ENCODE measurements at places on chromosomes 1 and 21.

- DNase-seq: no peak
Observed at GRCh38 chr1:21762022-21762404, 20.9 kb downstream of the USP48 start.

DNA sequence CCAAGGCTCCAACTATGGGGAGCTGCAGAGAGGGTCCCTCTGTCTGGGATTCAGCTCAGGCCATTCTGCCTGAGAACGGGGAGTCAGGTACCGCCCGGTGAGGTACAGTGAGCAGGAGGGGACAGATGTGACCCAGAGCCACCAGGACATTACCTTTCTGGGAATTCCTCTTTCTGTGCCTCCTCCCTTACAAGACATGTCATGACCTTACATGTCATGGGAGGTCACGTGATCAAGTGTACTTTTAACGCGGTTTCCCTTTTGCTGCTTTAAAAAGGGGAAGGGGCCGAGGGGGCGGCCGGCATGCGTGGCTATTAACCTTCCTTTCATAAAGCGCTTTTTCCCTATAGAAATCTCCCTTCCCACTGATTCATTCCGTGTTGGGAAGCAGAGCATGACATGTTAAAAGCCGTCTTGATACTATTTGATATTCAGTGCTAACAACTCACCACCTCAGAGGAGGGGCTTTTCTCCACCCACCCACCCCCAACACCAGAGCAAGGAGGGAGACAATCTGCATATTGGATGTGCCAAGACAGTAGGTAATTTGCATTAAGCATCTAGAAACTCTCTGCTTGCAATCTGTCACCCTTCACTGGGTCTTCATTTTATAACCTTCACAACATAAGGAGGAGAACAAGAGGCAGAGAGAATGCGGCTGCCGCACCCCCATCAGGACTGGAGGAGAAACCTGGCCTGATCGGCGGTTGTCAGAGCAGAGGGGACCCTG is 113.6 kb upstream of the VAMP3 start:
- no peak for DNase-seq

DNA sequence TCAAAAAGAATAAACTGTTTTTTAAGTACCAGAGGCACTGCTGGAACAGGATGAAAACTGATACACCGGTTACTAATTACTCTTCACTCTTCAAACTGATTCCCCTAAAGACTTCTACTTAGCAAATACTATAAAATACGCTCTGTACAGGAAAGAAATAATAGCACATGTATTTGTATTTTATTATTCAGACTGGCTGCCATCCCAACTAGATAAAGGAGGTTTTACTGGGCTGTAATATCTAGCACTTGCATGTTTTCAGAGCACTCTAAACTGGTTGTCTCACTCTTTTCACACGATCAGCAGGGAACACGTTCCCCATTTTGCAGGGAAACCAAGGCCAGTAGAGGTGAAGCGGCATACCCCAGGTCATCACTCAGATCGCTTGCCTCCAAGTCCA is 9.2 kb downstream of the SMIM12 start:
- DNase-seq: no peak

- peak; percentile 31 for DNase-seq
Observed at GRCh38 chr1:25922971-25923552, 16.8 kb upstream of the STMN1 start.

GRCh38 chr21:34889320-34889675 is 159.8 kb downstream of the RUNX1 start:
- peak; percentile 47 for DNase-seq

GRCh38 chr1:234724516-234725176 is 114.7 kb upstream of the IRF2BP2 start:
- no peak for DNase-seq

DNA sequence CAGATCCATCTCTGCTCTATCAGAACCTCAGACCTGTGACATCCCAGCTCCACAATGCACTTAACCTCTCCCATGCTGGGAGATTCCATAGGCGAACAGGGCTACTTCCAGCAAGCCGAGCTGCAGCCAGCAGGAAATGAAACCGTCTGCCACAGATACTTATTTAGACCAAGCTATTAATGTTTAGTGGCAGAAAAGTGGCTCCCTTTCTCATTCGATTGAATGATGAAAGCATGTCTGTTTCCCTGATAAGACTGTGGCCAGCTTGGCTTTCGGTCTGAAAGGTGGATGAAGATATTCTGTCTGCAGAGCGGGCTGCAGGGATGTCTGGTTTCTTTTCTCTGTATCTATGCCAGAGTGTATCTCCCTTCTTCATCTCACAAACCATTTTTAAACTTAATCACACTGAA is 146.4 kb downstream of the GREM2 start:
- peak; percentile 30 for DNase-seq

- no peak for DNase-seq
Observed at GRCh38 chr1:94832446-94832845, 12.3 kb downstream of the SLC44A3 start.

GRCh38 chr1:208834381-208835096 is 590.4 kb upstream of the PLXNA2 start:
- DNase-seq: no peak

DNA sequence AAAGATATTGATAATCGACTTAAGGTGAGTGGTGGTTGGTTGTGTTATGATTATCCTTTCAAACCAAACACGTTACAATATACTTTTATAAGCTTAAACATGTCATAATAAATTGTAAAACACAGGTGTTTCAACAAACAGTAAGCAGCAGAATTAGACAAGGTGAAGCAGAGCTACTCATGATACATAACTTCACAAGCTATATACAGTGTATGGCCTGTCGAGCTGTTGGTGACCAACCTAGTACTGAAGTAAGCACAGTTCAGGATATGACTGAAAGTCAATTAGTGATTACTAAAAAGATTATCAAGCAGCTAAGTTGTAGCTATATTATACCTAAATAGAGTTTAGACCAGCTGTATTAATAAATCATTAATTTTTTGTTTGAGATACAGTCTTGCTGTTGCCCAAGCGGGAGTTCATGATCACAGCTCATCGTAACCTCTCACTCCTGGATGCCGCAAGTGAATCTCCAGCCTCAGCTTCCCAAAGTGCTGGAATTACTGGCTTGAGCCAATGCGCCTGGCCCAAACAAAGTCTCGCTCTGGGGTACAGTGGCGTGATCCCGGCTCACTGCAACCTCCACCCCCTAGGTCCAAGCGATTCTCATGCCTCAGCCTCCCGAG is 148.1 kb downstream of the EIF4G3 start:
- no peak for DNase-seq

DNA sequence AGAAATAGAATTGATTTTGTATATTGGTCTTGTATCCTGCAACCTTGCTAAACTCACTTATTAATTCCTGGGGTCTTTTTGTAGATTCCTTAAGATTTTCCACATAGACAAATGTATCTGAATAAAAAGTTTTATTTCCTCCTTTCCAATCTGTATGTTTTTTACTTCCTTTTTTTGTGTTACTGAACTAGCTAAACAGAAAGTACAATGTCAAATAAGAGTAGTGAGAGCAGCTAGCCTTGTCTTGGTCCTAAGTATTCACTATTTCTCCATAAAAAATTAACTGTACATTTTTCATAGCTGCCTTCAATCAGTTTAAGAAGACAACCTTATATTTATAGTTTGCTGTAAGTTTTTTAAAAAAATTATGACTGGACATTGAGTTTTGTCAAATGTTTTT is 74.9 kb downstream of the FASLG start:
- DNase-seq: no peak

- no peak for DNase-seq
Observed at GRCh38 chr1:147912553-147912952, 10.0 kb downstream of the GJA8 start.

- DNase-seq: no peak
Observed at GRCh38 chr1:168338589-168339503, 58.2 kb downstream of the TBX19 start.

DNA sequence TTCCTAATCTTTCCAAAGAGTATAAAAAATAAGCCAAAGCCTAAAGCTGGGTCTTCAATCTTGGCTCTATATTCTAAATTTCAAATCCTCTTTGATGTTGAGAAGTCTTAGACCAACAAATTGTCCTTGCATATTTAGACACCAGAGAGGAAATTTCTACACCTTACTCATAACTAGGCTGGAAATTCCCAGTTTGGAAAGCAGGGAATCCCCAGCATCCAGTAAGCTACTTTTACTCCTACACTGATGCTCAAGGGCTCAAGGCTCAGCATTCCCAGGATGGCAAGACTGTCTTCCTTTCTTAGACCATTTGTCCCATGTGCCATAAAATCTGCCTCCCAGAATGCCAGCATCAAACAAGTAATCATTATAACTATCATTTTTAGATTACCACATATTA is 28.3 kb downstream of the PRDX6 start:
- DNase-seq: no peak

DNA sequence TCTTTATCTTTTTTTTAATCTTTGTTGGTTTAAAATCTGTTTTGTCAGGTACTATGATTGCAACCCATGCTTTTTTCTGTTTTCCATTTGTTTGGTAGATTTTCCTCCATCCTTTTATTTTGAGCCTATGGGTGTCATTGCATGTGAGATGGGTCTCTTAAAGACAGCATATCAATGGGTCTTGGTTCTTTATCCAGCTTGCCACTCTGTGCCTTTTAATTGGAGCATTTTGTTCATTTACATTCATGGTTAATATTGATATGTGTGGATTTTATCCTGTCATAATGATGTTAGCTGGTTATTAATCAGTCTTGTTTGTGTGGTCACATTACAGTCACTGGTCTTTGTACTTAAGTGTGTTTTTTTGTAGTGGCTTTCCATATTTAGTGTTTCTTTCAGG is 159.9 kb downstream of the CENPF start:
- no peak for DNase-seq

- DNase-seq: no peak
Observed at GRCh38 chr1:4079815-4080214, 179.7 kb upstream of the C1orf174 start.

DNA sequence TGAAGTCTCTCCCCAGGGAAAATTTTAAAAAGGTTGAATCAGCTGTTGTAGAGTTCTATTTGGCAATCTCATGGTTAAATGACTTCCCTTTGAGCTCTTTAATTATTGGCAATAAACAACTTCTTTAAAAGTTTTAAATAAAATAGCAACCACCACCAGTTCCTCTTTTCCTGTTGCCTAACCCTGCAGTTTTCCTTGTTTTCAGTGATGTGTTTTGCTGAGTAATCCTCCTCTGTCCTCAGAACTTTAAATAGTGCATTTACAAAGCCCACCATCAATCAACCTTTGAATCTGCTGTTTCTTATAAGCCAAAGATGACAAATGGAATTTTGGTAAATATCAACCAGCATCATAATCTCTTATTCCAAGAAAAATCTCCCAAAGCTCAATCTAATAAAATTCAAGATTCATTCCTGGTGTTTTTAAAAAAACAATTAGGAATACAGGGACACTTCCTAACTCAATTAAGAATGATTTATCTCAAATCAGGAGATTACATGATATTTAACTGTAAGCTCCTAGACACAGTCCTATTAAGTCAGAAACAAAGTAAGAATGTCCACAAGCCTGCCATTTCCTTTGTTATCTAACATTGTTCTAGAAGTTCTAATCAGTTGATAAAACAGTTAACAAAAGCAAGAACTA is 14.8 kb downstream of the AVPR1B start:
- no peak for DNase-seq

DNA sequence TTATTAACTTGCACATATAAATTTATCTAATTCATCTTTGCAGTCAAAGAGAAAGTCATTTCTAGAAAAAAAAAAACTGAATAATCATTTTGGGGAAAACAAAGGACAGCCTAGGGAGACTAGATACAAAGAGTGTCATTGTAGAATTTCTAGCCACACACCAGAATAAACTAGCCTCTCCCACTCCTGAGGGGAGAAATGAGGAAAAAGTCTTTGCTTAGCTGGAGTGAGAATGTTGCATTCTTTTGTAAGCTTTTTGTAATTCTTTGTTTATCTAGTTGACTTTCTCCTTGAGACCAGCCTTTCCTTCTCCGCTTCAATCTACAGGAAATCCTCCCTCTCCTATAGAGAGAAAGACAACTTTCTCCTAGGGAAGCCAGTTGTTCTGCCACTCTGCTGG is 15.9 kb upstream of the CGN start:
- DNase-seq: no peak

DNA sequence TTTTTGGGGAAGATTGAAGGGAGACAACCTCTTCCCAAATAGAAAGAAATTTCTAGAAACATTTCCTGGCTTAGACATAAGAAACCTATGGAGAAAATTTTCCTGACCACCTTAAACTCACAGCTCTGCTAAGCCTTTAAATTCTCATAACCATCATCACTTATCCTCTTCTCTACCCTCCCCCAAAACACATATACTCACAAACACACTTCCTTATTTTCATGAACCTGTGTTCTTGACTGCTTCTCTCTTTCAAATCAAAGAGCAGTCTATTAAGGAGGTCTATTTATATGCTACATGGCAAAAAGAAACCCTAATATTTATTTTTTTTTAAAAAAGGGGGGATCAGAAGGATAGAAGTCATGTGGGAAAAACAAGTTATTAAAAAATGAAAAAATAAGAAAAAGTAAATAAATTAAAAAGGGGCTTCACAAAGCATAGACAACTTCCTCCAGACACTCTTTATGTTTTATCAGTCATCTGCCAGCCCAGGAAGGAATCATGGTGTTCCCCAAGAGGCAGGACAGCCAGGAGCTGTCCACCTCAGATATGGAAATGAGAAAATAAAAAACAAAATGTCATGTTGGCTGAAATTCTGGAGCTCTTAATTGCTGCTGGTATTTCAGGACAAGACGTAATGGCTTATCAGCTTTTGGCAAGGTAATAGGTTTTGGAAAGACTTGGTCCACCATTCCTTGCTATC is 12.8 kb upstream of the RGS2 start:
- DNase-seq: no peak

- DNase-seq: peak; percentile 39
Observed at GRCh38 chr1:179228783-179229213, 679 bp downstream of the ABL2 start.

GRCh38 chr1:228378090-228378872 is 28.4 kb downstream of the TRIM11 start:
- DNase-seq: peak; percentile 86

DNA sequence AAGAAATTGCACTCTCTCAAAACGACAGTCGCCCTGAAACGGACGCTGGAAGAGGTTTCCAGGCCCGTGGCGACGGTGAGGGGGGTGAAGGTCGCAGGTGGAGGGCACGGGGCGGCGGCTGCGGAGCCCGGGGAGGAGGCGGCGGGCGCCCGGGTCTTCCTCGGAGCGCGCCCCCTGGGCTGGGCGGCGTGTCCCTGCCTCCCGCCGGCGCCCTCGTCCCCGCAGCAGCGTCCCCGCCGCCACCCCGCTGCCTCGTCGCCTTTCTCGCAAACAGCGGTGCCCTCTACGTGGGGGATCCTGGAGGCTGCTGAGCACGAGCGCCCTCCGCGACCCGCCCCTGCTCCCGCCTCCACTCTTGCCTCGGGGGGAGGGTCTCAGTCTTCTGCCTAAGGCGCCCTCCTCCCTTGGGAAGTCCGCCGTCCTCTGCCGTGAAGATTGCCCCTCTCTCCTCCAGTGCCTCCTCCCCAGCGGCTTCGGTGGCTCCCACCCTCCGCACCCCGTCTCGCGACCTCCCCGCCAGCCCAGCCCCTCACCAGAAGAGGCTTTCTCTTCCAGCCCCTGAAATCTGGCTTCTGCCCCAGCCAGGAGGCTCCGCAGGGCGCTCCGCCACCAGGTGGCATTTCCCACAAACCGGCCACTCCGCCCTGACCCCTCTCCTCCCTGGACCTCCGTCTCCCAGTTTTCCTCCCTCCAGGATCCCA is 227.4 kb downstream of the SDCCAG8 start:
- DNase-seq: peak; percentile 50

All from ACHN (cell line).